ENCODE measurements at places on chromosomes 2 and 18. TPM values are rescaled to one million over a fixed set of nuclear protein-coding genes. Genes with fewer than 3 reads are reported as not detected.

Gene GRHL1
- 9.7 TPM for total RNA-seq

Gene TSN
- 63.4 TPM for total RNA-seq

Gene PLCD4
- total RNA-seq: 1.0 TPM

Gene SNRNP27
- total RNA-seq: 48.7 TPM

Gene BMP10
- total RNA-seq: not detected

Gene ABHD3
- 6.0 TPM for total RNA-seq

DNA sequence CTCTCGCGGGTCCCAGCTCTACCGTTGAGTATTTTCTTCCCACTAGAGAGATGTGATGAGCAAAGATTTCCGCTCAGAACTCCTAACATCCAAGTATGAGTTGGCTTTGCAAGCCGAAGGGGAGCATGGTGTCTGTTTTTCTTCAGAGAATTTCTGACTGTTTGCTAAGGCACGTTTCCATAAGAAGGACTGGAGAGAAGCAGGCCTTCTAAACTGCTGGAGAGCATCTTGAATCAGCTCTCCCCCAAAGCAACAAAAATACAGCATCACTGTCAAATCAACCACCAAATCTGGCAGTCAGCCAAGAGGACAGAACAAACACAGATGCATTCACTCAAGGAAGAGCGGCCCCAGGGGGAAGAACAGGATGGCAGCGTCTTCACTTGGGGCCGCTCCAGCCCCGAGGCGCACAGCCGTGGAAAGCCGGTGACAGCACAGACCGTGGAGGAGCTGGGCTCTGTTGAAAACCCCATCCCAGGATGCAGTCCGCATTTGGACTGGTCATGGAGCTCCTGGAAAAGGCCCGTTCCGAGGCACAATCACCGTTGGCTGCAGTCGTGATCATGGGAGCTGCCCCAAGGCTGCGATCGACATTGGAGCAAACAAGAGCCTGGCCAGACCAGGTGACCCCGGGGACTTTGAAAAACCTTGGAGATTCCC lies 101.4 kb downstream of the NFATC1 start:
- no peak for DNase-seq
- no peaks in the 10 kb centered on the region for H3K27me3 ChIP-seq
- peak overlapping the region; percentile 86 for H3K27ac ChIP-seq

GRCh38 chr18:9741793-9742523 lies 33.9 kb downstream of the RAB31 start:
- H3K4me3 ChIP-seq: peak overlapping the region; percentile 61
- peaks cover 6% of the 10 kb centered on the region for H3K36me3 ChIP-seq
- peaks cover 36% of the 10 kb centered on the region for H3K4me1 ChIP-seq
- DNase-seq: no peak
- H3K27ac ChIP-seq: peak overlapping the region; percentile 94

DNA sequence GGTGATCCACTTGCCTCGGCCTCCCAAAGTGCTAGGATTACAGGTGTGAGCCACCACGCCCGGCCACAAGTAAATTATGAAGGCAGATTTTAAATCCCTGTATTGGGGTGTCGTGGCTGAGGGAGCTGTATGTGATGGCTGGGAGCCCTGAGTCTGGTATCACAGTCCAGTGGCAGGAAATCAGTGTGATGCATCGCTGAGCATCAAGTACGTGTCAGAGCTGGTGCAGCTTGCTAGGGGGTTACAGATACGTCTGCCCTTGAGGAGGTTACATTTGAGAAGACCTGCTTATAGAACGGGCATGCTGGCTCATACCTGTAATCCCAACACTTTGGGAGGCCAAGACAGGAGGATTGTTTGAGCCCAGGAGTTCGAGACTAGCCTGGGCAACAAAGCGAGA lies 4.3 kb downstream of the ENOSF1 start:
- DNase-seq: no peak
- H3K27ac ChIP-seq: no peak overlapping the region
- H3K4me1 ChIP-seq: peaks cover 7% of the 10 kb centered on the region
- H3K4me3 ChIP-seq: no peak overlapping the region

- H3K4me1 ChIP-seq: no peaks in the 10 kb centered on the region
- H3K4me3 ChIP-seq: no peak overlapping the region
- H3K27me3 ChIP-seq: no peaks in the 10 kb centered on the region
- no peak overlapping the region for H3K27ac ChIP-seq
These were observed 27.4 kb downstream of the RAPGEF4 start for GRCh38 chr2:172763079-172763478.

DNA sequence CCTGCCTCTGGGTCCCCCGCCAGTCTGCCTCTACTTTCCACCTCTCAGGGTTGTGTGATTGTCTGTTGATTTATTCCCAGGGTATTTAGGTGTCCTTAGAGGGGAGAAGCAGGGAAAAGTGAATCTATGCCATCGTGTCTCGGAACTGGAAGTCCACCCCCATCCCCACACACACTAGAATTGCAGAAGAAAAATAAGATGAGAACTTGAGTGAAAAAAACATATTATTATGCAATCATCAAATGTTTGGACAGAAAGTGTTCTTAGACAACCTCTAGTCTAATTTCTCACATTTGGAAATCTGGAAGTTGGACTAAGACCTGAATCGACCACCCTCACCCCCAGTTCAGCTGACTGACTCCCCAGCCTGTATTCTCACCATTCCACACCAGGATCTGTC lies 14.1 kb upstream of the CASP8 start:
- peaks cover 3% of the 10 kb centered on the region for H3K27me3 ChIP-seq
- H3K27ac ChIP-seq: no peak overlapping the region
- DNase-seq: no peak
- no peak overlapping the region for H3K4me3 ChIP-seq
